ENCODE measurements at places on chromosomes 5 and 9.

DNA sequence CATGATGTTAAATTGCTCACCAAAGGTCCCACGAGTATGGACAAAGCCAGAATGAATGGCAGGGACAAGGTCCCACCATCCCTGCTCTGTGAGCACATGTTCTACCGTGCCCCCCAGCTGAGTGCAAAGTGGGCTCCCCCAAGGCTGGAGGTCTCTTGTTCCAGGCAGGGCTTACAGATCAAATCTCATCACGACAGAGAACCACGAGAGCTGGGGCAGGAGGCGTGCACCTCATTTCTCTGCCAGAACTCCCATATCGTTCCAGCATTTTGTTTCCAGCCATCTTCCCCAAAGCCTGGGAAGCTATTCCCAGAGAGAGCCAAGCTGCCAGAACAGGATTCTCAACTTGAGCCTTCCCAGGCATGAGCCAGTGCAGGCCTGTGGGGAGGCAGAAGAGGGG lies 108.5 kb downstream of the ZNF354C start:
- no peak for DNase-seq

GRCh38 chr5:141816598-141817399 lies 61.4 kb downstream of the PCDH1 start:
- no peak for DNase-seq

- DNase-seq = no peak
Measured at GRCh38 chr5:147369742-147370374, 135.0 kb downstream of the STK32A start.

DNA sequence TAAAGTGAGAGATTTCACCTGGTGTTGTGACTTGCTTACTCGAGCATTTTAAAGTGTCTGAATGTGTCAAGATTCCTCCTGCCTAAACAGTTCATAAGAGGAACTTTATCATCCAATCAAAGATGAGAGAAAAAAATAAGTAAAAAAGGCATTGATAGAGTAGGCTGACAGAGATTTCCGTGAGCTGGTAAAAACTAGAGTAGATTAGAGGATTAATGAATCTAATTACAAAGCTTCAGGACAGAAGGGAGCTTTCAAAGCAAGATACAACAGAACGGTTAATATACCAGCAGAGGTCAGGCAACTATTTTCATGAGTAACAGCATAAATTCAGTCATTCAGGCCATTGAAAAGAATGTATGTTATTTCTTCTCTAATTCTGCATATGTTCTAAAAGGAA lies 91.5 kb downstream of the ADAMTS6 start:
- DNase-seq = no peak

GRCh38 chr5:129249886-129250285 lies 155.3 kb downstream of the ISOC1 start:
- DNase-seq = no peak
